Jurkat, Clone E6-1 (cell line): ENCODE measurements at places on chromosomes 2 and 18.

GRCh38 chr18:9475643-9476591 is 604 bp downstream of the RALBP1 start:
- peak; percentile 30 for DNase-seq

DNA sequence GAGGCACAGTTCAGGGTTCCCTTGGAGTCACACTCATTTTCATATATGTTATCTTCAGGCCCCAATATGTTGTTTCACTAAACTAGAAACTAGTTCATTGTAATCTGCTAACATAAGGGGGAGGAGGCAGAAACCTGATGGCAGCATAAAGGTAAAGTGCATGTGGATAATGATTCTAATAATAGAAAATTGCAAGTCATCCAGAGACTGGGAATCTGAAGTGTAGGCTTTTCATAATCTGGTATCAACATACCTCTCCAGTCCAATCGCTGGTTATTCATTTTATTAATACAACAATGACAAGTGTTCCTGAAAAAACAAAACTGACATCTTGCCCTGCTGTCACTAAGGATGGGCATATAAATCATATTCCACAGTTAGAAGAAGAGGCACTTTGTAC is 326.3 kb upstream of the ZNF804A start:
- DNase-seq: no peak

- DNase-seq: no peak
Observed at GRCh38 chr2:51846796-51847195, 814.9 kb upstream of the NRXN1 start.

GRCh38 chr2:55200416-55200815 is 31.7 kb downstream of the CLHC1 start:
- no peak for DNase-seq

GRCh38 chr2:127678991-127679390 is 3.7 kb upstream of the LIMS2 start:
- DNase-seq: no peak

DNA sequence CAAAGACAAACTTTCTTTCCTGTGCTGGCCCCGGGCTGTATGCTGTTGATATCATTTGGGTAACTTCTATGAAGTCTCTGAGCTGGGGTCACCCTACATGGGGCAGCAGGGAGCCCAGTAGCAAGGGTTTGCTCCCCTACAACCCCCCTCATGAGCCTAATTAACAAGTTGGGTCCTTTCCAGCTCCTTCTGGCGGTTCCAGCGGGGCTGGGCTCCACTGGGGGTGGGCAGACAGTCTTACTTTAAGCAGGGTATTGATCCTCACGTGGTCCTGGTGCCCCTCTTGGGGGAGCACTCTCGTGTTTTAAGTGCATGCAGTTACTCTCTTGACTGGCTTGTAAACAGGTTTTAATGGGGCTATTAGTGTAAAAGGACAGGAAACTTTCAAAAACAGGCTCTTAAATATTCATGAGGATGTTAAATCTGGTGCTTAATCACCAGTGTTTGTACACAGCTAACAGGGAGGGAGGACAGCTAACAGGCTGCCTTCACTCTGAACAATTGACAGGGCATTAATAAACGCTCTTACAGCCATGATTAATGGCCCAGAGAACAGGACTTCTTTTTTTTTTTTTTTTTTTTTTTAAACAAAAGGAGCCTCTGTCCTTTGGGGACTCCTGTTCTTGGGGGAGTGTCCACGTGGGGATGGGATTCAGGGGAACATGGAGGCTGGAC is 36.6 kb upstream of the SKOR2 start:
- DNase-seq: no peak

DNA sequence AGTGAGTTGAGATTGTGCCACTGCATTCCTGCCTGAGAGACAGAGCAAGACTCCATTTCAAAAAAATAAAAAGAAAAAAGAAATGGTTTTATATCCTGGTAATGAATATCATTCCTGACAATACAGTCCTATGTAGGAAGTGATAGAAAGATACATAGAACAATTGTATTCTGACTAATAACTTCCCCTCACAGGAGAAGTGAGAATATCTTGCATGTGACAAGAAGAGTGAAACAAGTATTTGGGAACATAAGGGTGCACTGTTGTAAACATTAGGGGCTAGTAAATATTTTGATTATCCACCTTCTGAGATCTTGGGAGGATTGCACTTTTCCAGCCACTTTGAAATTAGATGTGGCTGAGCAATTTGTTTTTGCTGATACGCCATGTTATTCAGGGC is 40.7 kb downstream of the KLHL14 start:
- no peak for DNase-seq

GRCh38 chr2:43515248-43515647 is 80.6 kb downstream of the THADA start:
- DNase-seq: no peak

DNA sequence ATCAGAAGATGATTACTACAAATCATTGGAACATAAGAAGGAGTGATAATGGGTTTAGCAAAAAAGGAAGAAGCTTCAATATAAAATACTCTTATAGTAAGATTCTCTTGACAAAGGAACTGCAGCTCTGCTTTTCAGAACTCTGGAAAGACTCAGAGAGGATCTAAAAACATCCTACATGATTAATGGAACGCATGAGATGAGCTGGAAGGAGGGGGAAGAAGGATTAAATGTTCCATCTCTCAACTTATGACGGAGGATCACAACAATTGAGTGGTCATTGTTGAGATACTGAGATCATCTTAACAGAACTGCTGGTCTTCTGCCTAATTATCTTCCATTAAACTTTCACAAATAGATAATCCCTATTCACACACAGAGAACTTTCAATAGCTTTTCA is 267.5 kb upstream of the SLC8A1 start:
- no peak for DNase-seq

GRCh38 chr2:199922856-199923255 is 11.8 kb downstream of the C2orf69 start:
- DNase-seq: no peak

- DNase-seq: no peak
Observed at GRCh38 chr2:208280933-208281332, 14.9 kb downstream of the PIKFYVE start.

- no peak for DNase-seq
Observed at GRCh38 chr2:113918229-113918628, 28.3 kb downstream of the ACTR3 start.

- no peak for DNase-seq
Observed at GRCh38 chr2:13522917-13523821, 806.4 kb downstream of the TRIB2 start.

- DNase-seq: no peak
Observed at GRCh38 chr2:178392215-178392614, 58.8 kb downstream of the PRKRA start.

DNA sequence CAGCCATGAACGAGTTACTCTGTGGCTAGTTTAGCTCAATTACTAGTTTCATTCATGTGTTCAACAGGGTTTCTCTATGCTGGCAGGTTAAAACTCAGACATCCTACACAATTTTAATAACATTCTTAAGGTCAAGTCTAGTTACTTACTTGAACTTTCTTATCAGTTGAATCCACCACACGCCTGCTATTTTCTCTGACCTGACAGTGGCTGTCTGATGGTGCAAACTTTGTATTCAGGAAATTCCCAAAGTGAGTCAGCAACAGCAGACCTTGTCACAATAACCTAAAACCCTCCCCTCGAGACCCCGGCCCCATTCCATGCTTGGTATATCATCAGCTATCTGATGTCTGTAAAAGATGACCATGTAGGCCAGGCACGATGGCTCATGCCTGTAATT is 20.8 kb upstream of the CIDEA start:
- no peak for DNase-seq

DNA sequence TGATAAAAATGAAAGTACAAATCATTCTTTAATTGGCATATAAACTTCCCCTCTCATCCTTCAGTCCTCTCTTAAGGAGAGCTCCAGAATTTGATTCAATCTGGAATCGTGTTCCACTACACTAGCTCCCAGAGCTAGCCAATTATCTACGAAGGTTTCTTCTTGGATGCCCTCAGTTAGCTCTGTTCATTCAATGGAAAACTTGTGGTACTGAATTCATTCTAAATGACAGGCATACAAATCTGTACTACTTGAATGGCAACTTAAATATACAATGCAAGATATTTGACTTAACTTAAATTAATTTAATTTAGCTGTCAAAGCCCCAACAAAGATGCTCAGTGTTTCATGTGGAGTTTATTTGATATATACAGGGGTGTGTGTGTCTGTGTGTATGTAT is 1474.2 kb upstream of the CELF4 start:
- no peak for DNase-seq

- DNase-seq: peak; percentile 49
Observed at GRCh38 chr2:20868377-20868776, 45.5 kb upstream of the LDAH start.

GRCh38 chr2:170324640-170325046 is 146.7 kb downstream of the MYO3B start:
- DNase-seq: peak; percentile 47

DNA sequence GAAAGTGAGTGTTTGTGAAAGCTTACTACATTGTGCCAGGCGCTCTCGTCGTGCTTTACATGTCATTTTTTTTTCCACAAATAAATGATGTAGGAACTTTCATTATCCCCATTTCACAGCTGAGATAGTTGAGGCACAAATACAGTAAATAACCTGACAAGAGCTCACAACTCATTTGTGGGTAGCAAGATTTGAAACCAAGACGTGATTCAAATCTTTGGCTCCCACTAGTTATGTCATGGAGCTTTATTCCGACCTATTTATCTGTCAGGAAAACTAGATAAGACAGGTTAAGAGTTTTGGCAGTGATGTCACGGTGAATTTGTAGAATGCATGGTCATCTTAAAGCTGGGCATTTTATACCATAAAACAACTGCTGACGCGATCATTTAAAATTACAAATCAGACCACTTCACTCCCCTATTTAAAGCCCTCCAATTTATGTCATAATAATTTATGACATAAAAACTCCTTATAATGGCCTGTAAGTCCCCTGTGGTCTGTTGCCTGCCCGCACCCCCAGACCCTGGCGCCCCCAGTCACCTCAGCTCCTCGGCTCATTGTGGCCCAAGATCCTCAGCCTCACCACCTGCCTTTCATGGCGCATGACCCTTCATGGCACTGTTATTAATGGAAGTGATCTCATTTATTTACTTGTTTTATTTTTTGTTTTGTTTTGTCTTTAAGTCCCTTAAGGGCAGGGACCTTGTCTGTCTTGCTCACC is 678 bp upstream of the ZNF24 start:
- no peak for DNase-seq

DNA sequence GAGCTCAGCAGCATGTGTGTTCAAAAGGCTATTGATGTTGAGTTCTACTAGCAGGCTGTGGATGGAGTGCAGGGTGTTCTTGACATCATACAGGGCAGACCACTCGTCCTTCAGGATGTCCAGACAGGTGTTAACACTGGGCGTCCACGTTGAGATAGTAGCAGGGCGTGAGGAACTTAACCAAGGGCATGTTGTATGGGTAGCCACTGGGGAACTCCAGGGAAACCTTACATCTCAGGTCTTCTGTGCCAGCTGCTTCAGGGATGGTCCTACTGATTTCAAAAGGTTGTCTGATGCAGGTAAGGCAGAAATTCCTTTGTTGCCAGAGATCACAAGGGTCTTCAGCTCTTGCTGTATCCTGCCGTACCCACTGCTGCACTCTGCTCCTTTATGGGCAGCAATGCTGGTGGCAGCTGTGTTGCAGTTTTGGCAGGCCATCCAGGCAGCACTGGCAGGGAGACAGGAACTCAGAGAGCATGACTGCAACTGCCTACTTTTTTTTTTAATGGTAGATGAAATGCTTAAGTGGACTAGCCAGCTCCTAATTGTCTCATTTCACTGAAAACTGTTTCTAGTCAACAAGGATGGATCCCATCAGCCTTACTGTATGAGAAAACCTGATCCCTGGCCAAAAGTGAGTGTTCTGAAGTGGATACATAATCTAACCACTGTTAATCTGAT is 32.4 kb upstream of the RBBP8 start:
- no peak for DNase-seq

DNA sequence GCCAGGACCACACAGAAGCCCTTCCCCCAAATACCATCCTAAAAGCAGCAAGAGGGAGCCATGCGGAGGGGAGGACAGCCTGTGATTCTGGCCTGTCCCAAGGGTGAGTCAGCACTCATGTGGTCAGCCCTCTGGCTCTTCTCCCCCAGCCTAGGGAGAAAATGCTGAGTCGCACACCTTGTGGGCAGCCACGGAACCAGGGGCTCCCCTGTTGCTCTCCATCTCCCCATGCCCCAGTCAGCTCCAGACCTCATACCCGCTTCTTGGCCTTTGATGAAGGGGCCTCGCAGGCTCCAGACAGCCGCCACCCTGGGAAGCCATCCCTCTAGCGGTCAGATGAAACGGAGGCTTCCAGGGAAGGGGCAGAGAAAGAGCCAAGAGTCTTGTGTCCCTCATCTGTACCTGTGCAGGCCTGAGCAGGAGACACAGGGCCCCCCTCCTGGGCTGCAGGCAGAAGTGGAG is 181.3 kb upstream of the SIX2 start:
- DNase-seq: no peak

GRCh38 chr2:237475704-237476141 is 11.3 kb upstream of the MLPH start:
- peak; percentile 39 for DNase-seq

DNA sequence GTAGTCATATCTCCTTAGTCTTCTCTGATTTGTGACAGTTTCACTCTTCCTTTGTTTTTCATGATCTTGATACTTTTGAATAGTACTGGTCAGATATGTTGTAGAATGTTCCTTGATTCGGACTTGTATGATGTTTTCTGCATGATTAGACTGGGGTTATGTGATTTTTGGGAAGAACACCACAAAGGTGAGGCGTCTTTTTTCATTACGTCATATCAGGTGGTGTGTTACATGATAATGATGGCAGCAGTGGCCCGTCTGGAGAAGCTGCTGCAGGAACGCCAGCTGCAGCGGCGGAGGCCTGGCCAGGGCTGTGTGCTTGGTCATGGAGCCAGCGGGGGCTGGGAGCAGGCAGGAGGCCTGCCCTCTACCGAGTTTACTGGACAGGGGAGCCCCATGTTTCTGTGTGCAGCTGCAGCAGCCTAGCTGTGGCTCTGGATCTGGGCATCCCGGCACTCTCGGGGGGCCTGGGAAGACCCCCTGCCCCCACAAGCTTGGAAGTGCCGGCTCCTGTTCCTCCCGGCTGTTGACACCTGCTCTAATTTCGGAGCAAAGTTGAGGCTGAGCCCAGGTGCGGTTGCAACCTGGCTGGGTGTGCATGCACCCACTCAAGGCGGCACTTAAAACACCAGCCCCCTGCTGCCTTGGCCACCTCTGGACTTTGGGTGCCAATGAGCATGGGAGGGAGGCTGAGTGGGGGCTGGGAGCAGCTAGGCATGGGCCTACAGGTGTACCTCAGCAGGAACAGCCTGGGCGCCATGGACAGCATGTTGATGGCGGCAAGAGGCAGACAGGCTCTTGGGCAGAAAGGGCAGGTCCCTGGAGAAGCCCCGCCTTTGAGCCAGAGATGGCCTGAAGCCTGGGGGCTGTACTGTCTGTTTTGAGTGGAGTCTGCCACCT is 26.1 kb downstream of the SLC4A10 start:
- no peak for DNase-seq

DNA sequence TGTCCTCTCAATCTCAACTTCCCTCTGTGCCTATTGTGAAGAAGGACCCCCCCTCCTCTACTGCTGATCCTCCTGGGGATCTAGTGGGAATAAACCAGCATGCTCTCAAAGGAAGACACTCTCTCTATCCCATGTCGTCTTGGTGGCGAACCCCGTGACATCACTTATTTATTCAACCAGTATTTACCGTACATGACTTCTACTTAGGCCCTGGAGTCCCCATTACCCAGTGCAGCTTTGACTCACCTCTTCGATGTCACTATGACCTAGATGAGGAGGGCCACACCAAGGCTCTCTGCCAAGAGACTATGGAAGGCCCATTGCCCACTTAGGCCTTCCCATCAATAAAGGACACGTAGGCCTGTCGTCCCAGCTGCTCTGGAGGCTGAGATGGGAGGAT is 16.7 kb downstream of the ASPRV1 start:
- no peak for DNase-seq

- DNase-seq: no peak
Observed at GRCh38 chr2:236162882-236163470, 5.2 kb downstream of the GBX2 start.
